ENCODE measurements at places on chromosomes 2 and 18.

- no peak for DNase-seq
Measured at GRCh38 chr2:124993809-124994208, 968.7 kb downstream of the CNTNAP5 start.

DNA sequence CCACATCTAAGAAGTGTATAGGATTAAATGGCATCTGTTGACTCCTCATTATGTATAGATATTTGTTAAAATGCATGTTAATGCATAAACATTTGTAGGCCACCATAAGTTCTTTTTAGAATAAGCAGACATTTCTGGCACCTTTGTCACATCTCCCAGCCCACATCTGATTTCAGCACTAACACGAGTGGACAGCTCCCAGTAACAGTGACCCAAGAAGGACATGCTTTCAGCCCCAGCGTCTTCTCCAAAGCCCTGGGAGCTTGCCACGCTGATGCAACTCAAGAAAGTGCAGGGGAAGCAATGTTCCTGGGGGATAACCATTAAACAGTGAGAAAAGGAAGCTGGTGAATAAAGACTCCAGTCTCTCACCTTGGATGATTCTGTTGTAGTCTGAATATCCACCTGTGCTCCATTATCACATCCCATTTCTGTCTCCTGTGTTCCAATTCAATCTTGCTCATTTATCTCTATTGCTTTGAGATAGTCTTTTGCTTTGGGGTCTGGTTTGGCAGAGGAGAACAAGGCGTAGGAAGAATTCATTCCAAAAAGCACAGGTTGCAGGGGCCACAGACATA, 182.6 kb upstream of the THSD7B start:
- no peak for DNase-seq

DNA sequence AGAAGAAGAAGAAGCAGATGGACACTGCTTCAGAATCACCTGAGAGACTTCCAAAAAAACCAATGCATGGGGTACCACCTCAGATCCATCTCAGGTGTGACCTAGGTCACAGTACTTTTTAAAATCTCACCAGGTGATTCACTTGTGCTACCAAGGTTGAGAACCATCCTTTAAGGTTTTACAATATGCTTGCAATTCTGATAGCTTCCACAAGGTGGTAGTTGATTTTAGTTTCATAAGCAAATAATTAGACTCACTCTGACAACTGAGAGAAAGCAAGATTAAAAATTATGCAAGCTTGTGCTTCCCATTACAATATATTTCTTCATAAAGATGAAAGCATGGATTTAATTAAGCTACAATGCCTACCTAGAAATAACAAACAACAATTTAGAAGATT, 355.1 kb downstream of the EN1 start:
- no peak for DNase-seq

DNA sequence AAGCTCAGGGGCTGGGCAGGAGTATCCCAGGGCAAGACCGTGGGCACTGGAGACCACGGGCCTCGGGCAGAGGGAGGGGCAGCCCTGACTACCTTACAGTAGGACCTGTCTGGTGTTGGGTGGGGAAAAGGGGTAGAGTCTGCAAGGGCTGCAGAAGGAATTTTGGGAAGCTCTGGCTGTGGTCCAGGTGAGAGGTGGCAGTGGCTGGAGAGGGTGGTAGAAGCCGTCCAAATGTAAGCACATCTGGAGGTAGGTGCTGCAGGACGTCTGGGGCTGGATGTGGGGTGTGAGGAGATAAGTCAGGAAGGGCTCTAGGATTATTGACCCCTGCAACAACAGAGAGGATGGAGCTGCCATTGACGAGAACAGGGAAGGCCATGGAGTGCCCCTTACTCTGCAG, 486.7 kb downstream of the EIPR1 start:
- DNase-seq, result no peak

Measured in suprapubic skin (tissue), 4 donors.